Colonic mucosa (tissue), 4 donors: ENCODE measurements at places on chromosomes 5 and 9.
A peak's percentile ranks its signal among the peaks of the same experiment; 100 is the strongest.

- peak; percentile 14 for DNase-seq
These were observed 18.6 kb upstream of the GLRX start for GRCh38 chr5:95840956-95841705.

- DNase-seq: no peak
These were observed 3.0 kb upstream of the CAST start for GRCh38 chr5:96659170-96659569.

DNA sequence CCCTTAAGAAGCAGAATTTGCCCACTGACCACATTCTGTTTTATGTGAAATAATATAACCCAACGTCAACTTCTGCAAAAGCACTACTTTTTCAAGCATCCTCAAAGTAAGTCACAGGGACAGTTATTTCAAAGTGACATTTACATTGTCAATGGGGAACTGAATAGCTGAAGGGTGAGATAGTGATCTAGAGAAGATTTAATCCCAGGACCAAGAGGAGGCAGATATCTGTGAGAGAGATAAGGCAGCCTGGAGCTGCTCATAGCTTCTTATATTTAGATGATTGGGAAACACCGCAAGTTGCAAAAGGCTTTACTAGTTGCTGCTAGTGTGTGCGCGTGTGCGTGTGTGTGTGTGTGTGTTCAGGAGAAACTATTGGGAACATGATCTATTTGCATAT is 210.4 kb upstream of the RFX3 start:
- no peak for DNase-seq

DNA sequence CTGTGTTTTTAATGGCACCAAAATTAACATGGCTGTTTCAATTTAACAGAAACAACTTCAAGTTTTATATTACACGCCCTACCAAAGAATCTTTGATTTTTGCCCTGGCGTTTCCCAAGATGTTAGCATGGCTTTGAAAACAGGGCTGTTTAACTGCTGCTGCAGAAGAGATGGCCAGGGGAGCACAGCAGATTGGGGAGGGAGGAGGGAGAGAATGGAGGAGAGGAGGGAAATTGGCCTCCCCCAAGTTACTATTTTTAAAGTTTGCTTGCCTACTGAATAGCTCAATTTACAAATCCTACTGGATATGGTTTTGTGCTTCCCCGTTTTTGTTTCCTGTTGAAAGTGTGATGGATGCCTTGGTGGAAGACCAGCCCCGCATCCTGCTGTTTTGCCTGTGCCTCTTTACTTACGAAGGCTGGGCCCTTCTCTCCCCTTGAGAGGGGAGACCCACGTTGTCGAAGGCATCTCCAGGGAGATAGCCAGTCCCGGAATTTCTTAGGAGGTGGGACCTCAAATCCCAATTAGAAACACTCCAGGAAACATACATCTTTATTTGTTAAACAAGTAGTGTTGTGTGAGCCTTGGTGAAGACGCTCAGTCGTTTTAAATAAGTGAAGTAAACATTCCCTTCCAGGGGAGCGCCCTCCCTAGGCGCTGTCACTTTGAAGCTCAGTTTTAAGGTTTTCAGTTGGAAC is 98.6 kb downstream of the AOPEP start:
- peak; percentile 28 for DNase-seq

- DNase-seq: no peak
These were observed 1655.3 kb upstream of the C9orf72 start for GRCh38 chr9:29228558-29228957.

- DNase-seq: no peak
These were observed 47.8 kb upstream of the TGFBR1 start for GRCh38 chr9:99056886-99057664.

GRCh38 chr5:122653087-122654017 is 121.5 kb upstream of the SNX2 start:
- DNase-seq: no peak

DNA sequence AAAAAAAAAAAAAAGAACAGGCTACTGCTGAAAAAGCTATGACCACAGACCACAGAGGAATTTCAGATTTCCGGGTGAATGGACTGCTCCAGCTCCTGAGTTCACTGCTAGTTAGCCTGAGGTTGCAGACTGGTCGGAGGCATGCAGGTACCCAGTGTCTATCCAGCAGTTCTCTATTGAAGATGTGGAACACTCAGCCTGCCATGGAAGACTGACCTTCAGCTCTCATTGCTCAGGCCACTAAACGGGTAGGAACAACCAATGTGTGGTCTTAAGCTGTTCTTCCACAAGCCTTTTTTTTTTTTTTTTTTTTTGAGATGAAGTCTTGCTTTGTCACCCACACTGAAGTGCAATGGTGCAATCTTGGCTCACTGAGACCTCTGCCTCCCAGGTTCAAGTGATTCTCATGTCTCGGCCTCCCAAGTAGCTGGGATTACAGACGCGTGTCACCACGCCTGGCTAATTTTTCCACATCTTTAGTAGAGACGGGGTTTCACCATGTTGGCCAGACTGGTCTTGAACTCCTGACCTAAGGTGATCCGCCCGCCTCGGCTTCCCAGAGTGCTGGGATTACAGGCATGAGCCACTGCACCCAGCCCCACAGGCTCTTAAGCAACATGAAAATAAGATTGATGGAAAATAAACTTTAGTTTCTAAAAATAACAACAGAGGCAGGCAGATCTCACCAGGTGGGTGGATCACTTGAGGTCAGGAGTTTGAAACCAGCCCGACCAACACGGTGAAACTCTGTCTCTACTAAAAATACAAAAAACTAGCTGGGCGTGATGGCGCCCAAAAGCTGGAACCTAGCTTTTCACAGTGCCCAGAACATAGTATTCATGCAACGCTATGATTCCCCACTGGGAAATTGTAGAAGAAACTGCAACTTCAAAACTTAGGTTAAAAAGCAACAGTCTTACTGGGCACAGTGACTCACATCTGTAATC is 20.0 kb upstream of the NPM1 start:
- no peak for DNase-seq

- DNase-seq: no peak
These were observed 90.6 kb upstream of the MIER3 start for GRCh38 chr5:57042524-57042931.

DNA sequence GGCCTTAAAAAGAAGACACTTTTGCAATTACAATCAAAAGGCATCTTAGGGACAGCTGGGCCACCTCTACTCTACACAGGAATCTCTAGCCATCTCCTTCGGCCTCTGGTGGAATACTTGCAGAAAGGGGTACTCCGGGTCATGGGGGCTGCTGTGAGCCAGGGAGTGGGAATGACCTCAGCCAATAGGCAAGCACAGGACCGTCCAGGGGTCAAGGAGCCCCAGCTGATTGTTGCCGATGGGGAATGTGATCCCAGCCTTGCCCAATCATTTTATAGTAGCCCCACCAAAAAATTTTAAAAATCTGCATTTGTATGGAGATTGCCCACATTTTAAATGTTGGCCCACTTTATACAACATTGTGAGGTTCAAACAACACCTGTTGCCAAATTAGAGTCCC is 16.9 kb upstream of the SLC36A3 start:
- DNase-seq: no peak

- DNase-seq: no peak
These were observed 127.1 kb downstream of the NSG2 start for GRCh38 chr5:174172566-174172965.

GRCh38 chr9:2764353-2764752 is 47.0 kb downstream of the KCNV2 start:
- no peak for DNase-seq

DNA sequence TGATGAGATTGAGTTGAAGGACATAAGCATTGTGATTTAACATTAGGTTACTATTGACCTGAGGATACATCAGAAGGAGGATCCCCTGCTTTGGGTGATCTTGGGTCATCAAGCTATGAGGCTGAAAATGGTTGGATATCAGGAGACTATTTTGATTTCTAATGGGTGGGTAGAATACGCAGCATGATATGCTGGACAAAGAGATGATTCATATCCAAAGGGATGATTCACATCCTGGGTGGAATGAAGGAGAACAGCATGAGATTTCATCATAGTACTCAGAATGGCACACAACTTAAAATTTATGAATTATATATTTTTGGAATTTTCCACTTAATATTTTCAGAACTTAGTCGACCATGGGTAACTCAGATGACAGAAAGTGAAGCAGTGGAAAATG is 1759.5 kb upstream of the C9orf72 start:
- no peak for DNase-seq

- peak; percentile 77 for DNase-seq
These were observed at the start of gene PANK3 for GRCh38 chr5:168578538-168579487. TSS of gene PANK3 (minus strand) at chr5:168579368. CDS start at chr5:168579283, 85 bp downstream.

GRCh38 chr9:22010866-22011625 is 1.9 kb upstream of the CDKN2B start:
- DNase-seq: no peak

DNA sequence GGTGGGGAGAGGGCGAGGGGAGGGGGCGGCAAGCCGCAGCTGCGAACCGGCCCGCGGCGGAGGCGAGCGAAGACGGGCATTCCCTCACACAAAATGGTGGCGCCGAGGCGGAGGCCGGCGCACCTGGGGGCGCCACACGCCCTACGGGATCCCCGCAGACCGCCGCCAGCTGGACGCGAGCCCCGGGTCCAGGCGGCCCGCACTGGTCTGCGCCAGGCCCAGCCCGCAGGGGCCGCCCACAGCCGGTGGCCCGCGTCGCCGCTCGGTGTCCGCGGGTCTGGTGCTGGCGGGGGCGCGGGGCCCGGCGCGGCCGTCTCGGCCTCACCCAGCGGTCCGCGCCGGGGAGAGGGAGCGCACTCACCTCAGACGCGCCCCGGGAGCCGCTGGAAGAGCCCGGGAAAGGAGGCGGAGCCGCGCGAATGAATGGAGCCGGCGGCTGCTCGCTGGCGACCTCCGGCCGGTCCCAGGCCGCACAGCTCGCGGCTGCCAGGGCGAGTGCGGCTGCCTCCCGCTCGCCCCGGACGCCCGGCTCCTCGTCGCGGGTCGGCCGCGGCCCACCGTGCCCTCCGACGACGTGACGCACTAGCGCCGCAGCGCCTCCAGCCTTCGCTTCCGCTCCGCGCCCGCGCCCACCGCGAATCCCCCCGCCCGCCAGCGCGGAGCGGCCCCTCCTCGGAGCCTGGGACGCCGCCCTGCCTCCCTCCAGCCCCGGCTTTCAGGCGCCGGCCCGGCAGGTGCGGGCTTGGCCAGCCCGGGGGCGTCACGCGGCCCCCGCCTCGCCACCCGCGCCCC is at the start of gene FAM169A:
Gene FAM169A (minus strand): TSS at position 584 of the 792 bp plus-strand sequence. CDS start 24,711 bp downstream, outside the sequence.
- DNase-seq: peak; percentile 47

- DNase-seq: no peak
These were observed 219.5 kb downstream of the PCSK5 start for GRCh38 chr9:76109953-76110352.

GRCh38 chr9:93020771-93021670 is 37.5 kb upstream of the SUSD3 start:
- DNase-seq: no peak

GRCh38 chr5:108487951-108488350 is 106.1 kb upstream of the FBXL17 start:
- no peak for DNase-seq

DNA sequence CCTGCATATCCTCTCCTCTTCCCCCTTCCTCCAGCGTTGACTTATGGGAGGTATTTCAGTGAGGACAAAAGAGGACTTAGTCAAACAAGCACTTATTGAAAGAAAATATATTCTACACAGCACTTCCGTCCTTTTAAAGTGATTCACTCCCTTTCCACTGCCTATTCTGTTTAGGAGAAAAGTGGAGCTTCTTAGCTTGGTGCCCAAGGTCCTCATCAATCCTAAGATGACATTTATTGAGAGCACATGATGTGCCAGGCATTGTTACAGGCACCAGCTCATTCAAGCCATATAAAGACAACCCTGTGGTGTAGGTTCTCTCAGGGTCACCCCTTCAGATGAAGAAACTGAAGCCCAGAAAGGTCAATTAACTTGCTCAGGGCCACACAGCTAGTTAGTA is 95.9 kb downstream of the KCNIP1 start:
- DNase-seq: no peak
